Calu3 (cell line): ENCODE measurements at places on chromosomes 12 and 14. TPM values are rescaled to one million over a fixed set of nuclear protein-coding genes. Genes with fewer than 3 reads are reported as not detected.

The INSM2 gene
- not detected in 2 replicates for total RNA-seq

The BAZ1A gene
- 35.7 and 38.1 TPM in 2 replicates for total RNA-seq

The CTSG gene
- not detected in 2 replicates for total RNA-seq

The CLEC1A gene
- not detected in 2 replicates for total RNA-seq

The USP44 gene
- total RNA-seq, result 13.3 and 14.0 TPM in 2 replicates
